Trophoblast cell (in vitro differentiated cells and primary cell): ENCODE measurements at places on chromosomes 1 and 21.

GRCh38 chr1:103527331-103527730 is 1.8 kb downstream of the RNPC3 start:
- DNase-seq, result no peak

GRCh38 chr1:118504867-118505266 is 319.8 kb upstream of the SPAG17 start:
- DNase-seq, result no peak

GRCh38 chr1:245880754-245881403 is 626.2 kb downstream of the SMYD3 start:
- peak; percentile 96 for DNase-seq

DNA sequence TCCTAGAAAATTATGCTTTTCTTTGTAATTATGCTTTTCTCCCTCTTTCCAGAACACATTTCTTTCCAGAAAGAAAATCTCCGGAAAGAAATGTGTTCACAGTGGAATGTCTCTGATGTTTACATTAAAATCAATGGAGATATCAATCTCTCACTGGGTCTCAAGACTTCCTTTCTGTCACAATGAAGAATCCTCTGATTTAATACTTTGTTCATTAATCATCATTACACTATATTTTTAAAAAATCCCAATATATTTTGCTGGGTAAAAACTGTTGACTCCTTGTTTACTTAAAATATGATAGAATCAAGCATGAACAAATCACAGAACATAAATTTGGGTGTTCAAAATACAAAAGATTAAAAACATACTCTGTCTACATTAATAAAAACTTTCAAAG is 26.3 kb upstream of the TGFBR3 start:
- no peak for DNase-seq

DNA sequence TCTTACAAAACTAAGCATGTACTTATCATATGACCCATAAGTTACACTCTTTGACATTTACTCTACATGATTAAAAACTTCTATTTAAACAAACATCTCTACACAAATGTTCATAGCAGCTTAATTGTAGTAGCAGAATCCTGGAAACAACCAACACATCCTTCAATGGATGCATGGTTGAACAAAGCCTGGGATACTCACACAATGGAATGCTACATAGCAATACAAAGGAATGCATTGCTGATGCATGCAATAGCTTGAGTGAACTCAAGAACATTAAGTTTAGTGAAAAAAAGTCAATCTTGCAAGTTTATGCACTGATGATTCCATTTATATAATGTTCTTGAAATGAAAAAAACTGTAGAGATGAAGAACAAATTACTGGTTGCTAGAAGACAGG is 686.9 kb downstream of the LRRIQ3 start:
- peak; percentile 5 for DNase-seq

- no peak for DNase-seq
Measured at GRCh38 chr1:99843760-99844159, 6.4 kb upstream of the AGL start.

DNA sequence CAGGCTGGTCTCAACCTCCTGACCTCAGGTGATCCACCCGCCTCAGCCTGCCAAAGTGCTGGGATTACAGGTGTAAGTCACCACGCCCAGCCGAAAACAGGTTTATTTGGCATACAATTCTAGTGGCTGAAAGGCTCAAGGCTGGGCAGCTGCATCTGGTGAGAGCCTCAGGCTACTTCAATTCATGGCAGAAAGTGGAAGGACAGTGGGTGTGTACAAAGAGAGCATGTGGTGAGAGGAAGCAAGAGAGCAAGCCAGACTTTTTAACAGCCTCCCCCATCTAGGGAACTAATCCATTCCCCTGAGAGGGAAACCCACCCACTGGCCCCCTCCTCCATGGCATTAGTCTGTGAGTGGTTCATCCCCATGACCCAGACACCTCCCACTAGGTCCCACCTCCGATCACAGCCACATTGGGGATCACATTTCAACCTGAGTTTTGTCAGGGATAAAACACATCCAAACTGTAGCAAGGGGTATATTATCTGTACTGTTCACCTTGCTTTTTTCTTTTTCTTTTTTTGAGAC is 9.5 kb downstream of the BMP8A start:
- DNase-seq, result no peak

DNA sequence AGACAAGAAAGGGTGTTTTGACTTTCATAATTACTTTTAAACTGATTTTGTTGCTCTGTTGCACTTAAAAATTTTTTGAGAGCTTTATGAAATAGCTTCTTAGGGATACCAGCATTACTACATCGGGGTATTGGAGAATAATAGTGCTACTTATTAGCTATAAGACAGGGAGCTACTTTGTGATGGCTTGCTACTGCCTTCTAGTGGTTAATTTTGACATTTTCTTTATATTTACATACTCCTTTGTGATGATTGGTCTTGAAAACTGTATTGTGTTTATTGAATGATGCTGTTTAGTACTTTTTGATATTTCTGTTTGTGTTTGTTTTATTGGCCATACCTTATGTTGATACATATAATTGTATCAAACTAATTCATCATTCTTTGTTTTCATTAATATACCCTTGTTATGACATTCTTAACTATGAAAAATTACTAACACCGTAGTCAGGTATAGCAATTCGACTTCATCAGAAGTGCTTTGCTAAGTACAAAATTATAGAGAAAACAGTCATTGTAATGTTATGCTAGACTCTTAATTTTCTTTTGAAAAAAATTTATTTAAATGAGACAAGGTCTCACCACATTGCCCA is 85.5 kb downstream of the CLIC4 start:
- no peak for DNase-seq

DNA sequence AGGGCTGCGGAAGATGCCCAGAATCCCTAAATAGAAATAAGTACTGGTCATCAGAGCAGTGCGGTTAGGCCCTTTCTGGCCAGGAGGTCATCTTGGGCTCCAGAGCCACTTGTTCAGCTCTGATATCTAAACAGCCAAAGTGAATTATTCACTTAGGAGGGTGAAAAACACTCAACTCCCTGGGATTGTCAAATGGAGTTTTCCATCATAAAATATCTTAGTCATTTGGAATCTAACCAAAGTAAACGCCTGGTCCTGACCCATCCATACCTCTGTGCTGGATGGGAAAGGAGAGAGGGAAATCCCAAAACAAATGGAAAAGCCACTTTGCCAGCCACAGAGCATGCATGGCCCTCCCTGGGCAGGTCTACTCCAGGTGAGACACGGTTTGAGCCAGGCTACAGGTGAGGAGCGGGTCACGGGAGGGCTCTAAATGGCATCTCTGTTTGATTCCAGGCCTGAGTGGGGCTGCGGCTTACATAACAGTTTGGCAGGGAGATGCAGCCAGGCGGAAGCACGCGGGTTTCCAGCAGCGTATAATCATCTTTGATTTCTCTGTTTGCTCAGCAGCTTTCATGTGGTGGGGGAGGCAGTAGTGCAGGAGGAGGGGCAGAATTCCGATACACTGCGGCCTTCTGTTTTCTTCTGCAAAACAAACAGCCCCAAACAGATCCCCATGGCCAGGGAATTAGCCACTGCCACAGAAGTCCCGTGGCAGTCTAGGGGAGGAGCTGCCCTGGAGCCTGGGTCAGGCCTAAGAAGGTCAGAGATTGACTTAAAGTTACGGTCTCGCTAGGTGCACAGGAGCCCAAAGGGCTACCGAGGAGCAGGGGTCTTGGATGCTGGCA is 59.1 kb upstream of the ZNF648 start:
- DNase-seq, result no peak

- no peak for DNase-seq
Measured at GRCh38 chr1:101967871-101968270, 28.9 kb downstream of the OLFM3 start.

DNA sequence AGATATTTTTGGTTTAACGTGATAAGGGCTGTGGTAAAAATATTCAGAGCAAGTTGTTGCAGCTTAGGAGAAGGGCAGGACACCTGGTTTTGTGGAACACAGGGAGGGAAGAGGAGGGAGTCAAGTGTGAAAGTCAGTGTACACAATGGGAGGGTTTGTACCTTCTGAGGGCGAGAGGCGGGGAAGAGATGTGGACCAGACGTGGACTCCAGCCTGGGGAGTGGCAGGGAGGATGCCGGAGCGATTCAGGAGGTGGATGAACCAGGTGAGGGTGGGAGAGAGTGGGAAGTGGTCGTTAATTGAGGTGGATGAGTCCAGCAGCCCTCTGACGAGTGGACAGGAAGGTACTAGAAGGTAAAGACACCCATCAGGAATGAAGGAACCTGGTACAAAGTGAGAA is 52.2 kb upstream of the IRF2BP2 start:
- no peak for DNase-seq

GRCh38 chr1:228647523-228648444 is 87.5 kb upstream of the RHOU start:
- peak; percentile 77 for DNase-seq

- DNase-seq, result peak; percentile 56
Measured at GRCh38 chr1:227356620-227357146, 38.4 kb upstream of the CDC42BPA start.

DNA sequence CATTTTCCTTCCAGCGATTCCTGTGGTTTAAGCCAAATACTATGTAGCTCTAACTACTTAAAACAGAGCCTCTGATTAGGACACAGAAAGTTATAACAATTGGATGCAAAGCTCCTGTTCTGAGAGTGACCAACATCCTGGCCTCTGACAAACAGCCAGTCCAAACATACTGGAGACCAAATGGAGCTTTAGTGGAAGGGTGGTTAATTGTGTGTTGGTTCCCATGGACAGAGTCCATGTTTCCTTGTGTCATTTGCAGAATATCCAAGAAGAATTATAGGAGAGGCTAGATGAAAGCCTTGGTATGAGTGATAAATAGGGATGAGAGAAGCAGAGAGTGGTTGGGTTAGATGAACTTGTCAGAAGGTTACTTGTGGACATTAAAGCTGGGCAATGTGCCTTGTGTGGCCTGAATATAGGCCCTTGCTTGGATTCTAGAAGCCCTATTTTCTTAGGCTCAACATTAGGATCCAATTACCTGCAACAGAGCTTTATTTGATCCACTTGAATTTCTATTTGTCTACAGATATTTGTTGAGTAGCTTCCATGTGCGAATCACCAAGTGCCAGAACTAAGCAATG is 180.5 kb upstream of the GORAB start:
- DNase-seq, result no peak

GRCh38 chr1:14498839-14499238 is 99.6 kb upstream of the KAZN start:
- DNase-seq, result no peak

DNA sequence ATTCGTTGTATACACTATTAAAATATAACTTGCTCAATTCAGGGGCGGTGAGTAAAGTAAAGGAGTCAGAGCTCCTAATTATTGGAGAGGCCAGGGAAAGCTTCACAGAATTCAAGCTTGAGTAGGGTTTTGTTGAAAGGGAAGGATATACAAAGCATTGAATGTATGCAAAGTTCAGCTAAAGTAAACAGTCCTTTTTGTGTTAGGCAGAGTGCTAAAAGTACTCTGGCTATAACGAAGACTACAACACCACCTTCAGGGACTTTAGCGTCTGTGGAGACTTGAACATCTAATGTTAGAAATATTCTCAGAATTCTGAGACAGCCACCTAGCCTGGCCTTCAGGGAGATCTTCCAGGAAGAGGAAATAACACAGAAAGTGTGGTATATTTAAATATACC is 1.1 kb downstream of the FALEC start:
- peak; percentile 77 for DNase-seq

DNA sequence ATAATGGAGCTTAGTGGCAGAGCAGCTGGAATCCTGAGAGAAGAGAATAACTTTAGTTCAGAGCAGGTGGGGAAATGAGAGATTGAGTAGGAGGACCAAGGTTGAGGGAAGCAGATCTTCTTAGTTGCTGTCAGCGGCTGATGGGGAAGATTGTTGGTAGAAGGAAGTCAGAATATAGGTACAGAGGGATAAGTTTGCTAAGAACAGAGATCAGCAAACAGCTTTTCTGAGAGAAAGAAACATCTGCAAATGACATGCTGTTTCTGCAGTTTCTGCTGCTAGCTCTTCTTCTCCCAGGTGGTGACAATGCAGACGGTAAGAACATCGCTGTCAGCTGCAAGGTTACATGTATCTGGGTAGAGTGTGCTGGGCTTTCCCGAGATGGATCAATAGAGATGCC is at the start of gene CD1C:
TSS of gene CD1C (plus strand) at position 113 of the 400 bp plus-strand sequence. CDS start at position 255, 142 bp downstream.
- no peak for DNase-seq

GRCh38 chr1:155167166-155168104 is 5.7 kb downstream of the KRTCAP2 start:
- DNase-seq, result peak; percentile 98

- no peak for DNase-seq
Measured at GRCh38 chr1:25955553-25955952, 42.3 kb downstream of the PAFAH2 start.

DNA sequence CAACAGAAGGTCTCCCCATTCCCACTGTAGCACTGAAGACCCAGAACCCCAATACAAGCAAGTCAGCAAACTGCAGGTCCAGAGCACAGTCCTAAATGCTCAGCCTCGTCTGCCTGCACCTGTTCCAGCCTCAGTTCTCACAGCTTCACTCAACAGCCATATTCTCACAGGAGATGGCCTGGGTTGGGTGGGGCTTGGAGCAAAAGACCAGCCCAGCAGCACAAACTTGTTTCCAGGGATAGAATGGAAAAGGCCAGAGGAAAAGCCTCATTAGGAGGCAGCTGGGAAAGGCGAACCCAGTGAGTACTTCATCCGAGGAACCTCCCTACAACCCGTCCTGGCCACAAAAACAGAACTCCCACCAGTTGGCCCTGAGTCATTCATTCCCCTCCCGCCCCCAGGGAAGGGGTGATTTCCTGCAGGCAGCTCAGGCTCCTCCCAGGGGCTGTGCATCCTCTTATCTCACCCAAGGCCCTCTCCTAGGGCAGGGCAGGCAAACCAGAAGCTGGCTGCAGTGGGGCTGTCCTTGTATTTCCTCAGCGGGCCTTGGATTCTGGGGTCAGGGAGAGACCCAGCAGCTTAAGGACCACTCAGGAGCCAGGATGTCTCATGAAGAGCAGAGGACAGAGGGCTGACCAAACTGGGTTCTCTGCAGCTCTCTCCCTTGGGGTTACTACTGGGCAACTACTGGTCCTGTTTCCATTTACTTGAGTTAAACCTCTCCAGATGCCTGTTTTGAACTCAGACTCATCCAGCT is 7.4 kb upstream of the MPL start:
- DNase-seq, result peak; percentile 9

GRCh38 chr1:111615870-111616715 is 3.5 kb upstream of the RAP1A start:
- DNase-seq, result no peak

DNA sequence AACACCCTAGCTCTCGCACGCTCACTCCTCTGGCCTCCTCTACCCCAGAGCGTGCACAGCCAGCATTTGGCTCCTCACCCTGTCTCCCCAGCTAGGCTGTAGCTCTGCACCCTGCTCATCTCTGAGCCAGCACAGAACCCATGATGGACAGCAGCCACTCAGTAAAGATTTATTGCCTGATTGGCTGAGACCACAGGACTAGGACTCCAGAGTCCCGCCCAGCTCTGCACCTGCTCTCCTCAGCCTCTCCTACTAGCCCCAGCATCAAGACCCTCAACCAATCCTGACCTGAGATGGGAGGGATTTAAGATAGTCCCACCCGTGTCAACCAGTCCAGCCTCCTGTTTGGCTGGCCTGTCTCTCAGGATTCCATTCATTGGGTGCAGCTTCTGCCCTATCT is 9.3 kb downstream of the C1QB start:
- DNase-seq, result no peak
